ENCODE measurements at places on chromosomes 12 and 14. TPM values are rescaled to one million over a fixed set of nuclear protein-coding genes. Genes with fewer than 3 reads are reported as not detected.

The DNAAF2 gene
- 14.1 TPM for total RNA-seq

The LRTM2 gene
- not detected for total RNA-seq

The MGST1 gene
- 454 TPM for total RNA-seq

DNA sequence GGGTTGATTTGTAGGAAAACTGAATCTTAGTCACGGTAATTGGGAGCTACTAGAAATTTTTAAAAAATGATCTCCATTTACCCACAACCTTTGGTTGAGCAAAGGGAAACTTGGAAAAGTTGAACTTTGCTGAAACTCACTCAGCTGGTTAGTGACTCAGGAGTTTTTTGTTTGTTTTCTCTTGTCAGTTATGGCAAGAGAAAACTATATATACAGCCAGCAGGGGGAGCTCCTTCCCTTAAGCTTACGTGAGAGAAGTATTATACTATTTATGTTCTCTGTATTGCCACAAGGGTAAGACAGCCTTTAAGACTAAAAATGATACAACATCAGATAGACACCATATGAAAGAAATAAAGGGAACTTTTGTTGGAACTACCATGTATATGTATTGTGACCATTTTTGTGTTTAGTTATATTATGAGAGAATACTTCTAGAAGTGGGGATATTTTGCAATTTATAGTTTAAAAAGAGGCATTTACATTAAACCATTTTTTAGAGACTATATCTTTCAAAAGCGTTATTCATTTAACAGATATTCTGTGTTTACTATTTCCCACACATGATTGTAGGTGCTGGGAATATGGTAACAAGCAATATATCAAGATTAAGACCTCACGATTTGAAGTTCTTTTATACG lies 28.1 kb upstream of the TBC1D30 start:
- H3K27ac ChIP-seq: peak overlapping the region; percentile 50
- no peaks in the 10 kb centered on the region for H3K36me3 ChIP-seq
- peak; percentile 69 for DNase-seq
- peaks cover 16% of the 10 kb centered on the region for H3K4me1 ChIP-seq

- H3K27ac ChIP-seq: no peak overlapping the region
- H3K27me3 ChIP-seq: no peaks in the 10 kb centered on the region
- DNase-seq: no peak
- H3K4me3 ChIP-seq: no peak overlapping the region
These were observed 47.7 kb downstream of the MAX start for GRCh38 chr14:65054471-65055085.
